H54 (cell line): ENCODE measurements at places on chromosomes 7 and 10.
A peak's percentile ranks its signal among the peaks of the same experiment; 100 is the strongest.

GRCh38 chr10:131820626-131821025, 80.2 kb upstream of the PPP2R2D start:
- no peak for DNase-seq

DNA sequence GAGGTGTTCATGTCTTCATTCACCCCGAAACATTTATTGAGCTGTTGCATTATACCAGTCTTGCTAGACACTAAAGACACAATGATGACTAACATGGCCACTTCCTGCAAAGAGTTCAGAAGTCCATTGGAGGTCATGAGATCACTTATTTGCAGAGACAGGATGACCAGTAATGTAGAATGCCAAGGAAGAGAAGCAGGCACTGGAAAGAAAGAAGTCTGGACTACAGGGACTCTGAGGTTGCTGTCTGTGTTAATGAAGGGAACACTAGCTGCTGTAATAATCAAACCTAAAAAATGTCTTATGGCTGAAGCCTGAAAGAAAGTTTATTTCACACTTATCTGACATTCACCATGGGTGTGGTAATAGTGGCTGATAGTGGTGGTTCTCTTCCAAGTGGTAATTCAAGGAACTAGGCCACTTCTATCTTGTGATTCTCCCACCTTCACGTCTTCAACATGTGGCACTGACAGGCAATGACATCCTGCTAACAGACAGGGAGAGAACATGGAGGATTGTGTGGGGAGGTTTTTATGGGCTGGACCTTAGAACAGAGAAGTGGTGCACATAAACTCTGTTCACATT, 89.2 kb upstream of the MKLN1 start:
- peak; percentile 58 for DNase-seq

- DNase-seq = no peak
Measured at GRCh38 chr10:115022733-115023132, 70.4 kb upstream of the ATRNL1 start.

DNA sequence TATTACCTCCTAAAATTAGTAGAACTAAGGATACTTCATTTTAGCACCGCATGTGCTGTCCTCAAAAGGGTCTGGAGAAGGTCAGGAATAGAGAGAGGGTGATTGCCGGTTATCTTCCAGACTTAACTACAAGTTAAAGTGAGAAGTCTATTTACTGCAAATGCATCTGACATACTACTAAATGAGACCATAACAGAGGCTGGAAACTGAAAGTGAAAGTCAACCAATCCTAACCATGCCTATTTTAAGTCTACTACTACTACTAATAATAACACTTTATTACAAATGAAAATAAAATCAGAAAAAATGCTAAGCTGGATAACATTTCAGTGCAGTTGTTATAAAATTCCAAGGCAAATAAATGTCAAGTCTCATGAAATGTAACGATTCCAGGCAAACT, 244.7 kb downstream of the KIF20B start:
- DNase-seq = no peak

- no peak for DNase-seq
Measured at GRCh38 chr10:44689368-44689767, 221.8 kb upstream of the TMEM72 start.

- DNase-seq = no peak
Measured at GRCh38 chr7:132373041-132373440, 203.2 kb downstream of the PLXNA4 start.

DNA sequence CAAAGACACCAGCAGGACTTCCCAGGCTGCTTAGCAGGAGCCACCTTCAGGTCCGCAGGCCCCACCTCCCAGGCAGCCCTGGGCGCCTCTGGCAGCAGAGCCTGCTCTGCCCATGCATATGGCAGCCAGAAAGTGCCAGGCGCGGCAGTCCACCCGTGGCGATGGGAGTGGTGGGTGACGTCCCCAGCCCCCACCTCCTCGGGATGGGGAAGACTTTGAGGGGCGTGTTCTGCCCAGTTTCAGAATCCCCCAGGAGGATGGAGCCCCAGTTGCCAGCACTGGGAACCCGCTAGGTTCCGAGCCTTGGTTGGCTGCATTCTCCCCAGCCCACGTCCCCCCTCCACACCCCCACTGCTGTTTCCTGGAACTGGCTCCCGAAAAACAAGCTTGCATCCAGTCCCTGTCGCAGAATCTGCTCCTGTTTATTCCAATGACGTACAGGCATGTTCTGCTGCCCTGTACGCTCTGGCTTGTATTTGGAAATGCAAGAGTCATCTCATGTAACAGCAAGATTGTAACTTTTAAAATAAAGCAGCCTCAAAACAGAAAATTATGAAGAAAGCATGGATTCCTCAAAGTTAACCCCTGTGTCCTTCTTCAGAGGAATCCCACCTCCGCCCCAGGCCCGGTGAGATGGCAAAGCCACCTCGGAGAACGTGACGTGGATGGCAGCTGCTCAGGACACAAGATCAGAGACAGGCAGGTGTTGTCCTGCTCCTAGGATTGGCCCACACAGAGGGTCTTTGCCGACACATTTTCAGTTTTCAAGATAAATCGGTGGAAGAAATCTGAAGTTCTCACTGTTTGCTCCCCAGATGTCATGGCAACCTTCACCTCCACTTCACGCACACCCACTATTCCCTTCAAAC, 87.8 kb upstream of the PPP2R2D start:
- no peak for DNase-seq

DNA sequence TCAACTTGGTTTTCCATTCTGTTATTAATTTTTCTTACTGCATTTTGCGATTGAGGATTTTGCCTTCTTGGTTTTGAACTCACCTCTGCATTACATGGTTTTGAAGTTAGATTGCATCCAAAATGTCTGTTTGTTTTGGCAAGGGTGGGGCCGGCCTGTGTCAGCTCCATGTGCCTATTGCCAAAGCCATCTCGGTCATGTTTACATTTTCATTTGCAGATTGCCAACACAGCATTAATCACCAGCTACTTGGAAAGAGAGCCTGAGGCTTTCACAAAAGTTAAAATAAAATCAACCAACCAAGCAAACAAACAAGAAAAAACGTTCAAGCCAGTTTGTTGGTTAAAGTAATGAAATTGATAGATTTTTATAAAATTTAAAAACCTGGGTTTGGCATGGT, 695.8 kb downstream of the TYW1 start:
- DNase-seq = no peak

DNA sequence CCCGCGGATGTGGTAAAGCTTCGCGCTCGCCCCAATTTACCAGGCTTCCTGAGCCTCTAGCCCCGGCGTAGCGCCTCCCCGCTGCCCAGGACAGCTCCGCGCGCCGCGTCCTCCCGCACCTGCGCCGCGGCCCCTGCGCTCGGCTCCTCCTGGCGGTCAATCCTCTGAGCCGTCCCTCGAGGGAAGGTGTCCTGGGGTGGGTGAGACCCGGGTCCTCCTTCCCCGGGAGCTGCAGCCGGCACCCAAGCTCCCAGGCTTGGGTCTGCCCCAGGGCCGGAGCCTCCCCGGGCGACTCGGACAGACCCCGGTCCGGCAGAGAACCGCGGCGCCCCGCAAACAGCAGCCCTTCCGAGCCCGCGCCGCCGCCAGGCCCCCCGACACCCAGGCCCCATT, 512 bp downstream of the OSBPL3 start:
- peak; percentile 63 for DNase-seq

GRCh38 chr10:114868870-114869519, 47.4 kb downstream of the FHIP2A start:
- DNase-seq = no peak

- DNase-seq = no peak
Measured at GRCh38 chr10:27030060-27030459, 70.2 kb downstream of the ANKRD26 start.

DNA sequence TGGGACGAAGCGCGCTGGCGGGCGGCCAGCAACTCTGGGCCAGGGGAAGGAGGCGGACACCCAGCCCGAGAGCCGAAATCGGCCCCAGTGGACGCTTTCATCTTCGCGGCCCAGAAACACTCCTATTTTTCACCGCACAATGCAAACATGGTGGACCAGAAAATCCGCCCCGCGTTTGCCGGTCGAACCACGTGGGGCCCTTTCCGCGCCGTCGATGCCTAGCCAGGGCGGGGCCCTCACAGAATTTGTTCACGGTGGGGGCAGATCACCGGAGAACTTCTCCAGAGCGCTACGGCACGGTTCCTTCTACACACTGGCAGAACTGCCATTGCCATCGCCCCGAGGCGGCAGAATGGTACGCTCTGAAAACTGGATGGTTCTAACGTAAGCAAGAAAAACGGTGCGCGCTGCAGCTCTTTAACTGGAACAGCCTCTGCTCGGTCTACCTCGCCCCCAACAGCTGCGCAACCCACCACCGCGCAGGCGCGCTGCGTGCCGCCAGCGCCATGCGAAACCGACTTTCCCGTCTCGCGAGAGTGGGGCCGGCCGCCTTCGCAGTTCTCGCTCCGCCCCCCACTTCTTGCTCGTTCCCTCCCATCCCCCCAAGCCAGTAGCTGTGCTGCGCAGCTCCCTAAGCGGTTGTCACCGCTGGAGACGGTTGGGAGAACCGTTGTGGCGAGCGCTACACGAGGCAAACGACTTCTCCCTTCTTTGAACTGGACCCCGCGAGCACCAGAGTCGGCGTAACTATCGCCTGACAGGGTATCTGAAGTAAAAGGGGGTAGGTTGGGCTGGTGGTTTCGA, at the start of gene HNRNPH3:
Gene HNRNPH3 (plus strand): TSS at position 610 of the 804 bp plus-strand sequence. CDS start 5,158 bp downstream, outside the sequence.
- peak; percentile 95 for DNase-seq

GRCh38 chr10:79385392-79385795, 38.1 kb downstream of the PPIF start:
- DNase-seq = no peak

DNA sequence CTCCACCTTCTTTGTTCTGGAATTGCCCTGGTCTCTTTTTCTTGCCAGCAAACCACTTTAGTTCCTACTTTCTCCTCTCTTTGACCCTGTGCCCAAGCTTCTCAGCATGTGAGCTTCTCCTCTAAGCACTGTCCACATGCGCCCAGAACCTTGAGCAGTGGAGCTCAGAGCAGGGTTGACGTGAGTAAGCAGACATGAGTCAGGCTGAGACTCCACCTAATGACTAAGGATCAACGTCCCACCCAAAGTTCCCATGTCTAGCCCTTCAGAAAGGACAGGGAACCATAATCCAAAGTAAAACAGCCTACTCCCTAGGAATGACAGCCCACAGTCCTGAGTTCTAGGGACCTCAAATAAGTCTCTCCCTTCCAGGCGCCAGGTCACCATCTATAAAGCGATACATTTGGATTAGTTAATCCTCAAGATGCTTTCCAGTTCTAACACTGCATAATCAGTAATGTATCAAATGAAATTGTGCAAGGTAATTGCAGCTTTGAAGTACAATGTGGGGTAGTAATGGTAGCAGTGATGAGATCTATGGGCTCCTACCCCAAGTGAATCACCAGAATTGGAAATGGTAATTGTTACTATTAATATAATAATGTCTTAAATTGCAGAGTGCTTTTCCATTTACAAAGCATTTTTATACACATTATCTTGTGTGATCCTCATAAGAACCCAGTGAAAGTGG, 44.5 kb downstream of the KCNMA1 start:
- peak; percentile 97 for DNase-seq

GRCh38 chr7:99827040-99827778, 604 bp upstream of the CYP3A43 start:
- no peak for DNase-seq

- no peak for DNase-seq
Measured at GRCh38 chr10:98956576-98957260, 278.9 kb downstream of the HPSE2 start.

GRCh38 chr10:48542471-48543181, 62.2 kb downstream of the ARHGAP22 start:
- DNase-seq = no peak

DNA sequence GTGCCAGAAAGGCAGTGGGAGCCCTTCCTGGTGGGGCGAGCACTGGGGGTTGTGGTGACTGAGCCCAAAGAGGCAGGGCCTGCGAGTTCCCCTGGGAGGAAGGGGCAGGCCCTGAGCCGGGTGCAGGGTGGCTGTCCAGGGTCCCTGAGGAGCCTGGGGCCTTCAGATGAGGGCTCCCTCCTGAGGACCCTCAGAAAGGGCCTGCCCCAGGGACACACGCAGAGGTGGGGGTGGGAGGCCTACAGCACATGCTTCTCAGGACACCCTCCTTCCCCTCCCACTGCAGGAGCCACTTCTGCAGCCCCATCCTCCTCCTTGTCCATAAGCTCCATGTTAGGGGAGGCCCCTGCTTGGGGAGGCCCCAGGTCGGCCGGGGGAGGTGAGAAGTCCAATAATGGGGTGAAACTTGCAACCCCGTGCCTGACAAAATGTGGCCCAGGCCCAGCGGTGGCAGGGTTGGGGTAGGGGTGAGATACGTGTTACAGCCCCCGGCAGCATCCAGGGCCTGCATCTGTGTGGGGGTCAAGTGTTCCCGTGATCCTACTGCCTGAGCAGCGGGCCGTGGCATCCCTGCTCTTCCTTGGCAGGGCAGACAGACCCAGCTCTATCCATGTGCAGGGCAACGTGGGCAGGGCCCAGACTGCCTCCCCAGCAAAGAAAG, 31.8 kb upstream of the RET start:
- DNase-seq = no peak

DNA sequence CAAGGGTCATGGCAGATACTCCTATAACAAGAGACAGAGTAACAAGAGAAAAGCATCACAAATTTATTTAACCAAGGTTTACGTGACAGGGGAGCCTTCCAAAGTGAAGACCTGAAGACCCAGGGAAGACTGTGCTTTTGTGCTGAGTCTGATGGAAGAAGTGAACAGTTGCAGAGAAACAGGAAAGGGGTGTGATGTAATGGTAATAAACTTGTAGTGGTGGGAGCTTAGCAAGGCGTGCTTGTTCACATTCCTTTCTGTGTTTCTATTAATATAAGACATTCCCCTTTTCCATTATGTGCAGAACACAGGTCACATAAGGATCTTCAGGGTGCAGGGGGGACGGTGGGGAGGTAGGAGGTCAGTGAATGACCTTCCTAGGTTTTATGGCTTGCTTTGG, 25.5 kb upstream of the C10orf67 start:
- no peak for DNase-seq

GRCh38 chr7:92244808-92245486, 767 bp downstream of the KRIT1 start:
- no peak for DNase-seq

- no peak for DNase-seq
Measured at GRCh38 chr10:28434063-28434462, 98.9 kb upstream of the WAC start.

DNA sequence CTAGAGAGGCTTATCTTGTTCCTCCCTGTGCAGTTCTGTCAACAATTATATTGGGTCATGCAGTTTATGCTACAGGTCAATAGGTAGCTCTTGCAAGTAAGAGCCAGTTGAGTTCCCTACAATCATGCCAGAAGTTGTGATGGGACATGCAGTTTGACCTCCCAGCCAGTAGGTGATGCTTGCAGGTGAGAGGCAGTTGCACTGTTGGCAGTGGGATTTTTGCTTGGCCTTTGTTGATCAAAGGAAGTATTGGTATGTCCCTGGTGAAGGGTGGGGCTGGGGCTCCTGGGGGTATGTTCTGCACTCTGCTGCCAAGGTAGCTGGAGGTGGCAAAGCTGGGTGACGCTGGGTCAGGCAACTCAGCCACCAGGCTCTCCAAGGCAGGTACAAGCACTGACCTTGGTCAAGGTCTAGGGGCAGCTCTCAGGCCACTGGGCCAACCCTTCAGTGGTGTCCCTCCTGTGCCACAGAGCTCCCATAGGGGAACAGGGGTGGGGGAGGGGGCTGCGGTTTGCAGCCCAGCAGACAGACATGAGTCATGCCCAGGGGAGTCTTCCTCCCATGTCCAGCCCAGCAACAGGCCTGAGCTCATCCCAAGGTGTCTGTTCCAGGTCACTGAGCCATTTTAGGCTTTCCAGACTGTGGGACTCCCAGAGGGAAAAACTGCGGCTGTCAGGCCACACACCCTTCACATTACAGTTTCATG, 43.3 kb downstream of the MEOX2 start:
- DNase-seq = no peak

GRCh38 chr10:62916141-62916603, 100.0 kb upstream of the EGR2 start:
- DNase-seq = peak; percentile 39

GRCh38 chr7:106347229-106347833, 62.5 kb upstream of the NAMPT start:
- no peak for DNase-seq

GRCh38 chr7:69739190-69739589, 140.9 kb downstream of the AUTS2 start:
- no peak for DNase-seq
